Epithelial cell of proximal tubule (primary cell): ENCODE measurements at places on chromosomes 1 and 21.

GRCh38 chr1:230975636-230976035 is 3.0 kb downstream of the TTC13 start:
- no peak for DNase-seq

DNA sequence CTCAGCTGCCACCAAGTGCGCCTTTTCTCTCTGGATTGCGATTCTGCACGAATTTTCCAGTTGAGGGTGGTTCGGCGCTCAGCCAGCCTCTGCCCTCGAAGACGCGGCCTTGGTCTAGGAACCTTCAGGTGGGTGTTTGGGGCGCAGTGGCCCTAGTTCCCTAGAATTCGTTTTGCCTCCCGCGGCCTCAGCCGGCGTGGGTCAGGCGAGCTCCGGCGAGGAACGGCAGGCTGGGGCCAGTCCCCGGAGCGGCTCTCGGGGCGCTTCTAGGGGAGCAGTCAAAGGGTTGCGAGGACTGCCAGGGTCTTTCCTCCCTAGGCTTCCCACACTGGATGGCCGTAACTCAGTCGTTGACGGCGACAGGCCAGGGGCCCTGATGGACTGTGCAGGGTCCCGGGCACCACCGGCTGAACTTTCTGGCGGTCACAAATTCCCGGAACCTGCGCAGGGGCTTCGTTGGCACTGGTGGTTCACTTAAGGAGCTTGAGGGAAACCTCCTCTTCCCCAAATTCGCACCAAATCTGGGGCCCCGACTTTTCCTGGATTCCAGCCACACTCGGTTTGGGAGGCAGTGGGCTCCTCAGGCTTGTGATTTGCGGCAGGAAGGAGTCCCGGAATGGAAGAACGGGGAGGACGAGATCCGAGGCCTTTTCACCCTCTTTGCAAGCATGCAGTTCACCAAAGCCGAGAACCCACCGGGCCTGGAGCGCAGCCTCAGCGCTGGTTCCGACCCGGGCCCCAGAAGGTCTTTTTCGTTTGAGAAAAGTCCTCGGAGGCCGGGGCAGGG is 1.2 kb downstream of the DMBX1 start:
- DNase-seq = no peak

- DNase-seq = no peak
Observed at GRCh38 chr1:226135059-226135651, 51.4 kb downstream of the ACBD3 start.

GRCh38 chr1:243542739-243543415 is 287.0 kb downstream of the SDCCAG8 start:
- no peak for DNase-seq

- DNase-seq = no peak
Observed at GRCh38 chr1:14112613-14113012, 412.6 kb downstream of the PRDM2 start.

DNA sequence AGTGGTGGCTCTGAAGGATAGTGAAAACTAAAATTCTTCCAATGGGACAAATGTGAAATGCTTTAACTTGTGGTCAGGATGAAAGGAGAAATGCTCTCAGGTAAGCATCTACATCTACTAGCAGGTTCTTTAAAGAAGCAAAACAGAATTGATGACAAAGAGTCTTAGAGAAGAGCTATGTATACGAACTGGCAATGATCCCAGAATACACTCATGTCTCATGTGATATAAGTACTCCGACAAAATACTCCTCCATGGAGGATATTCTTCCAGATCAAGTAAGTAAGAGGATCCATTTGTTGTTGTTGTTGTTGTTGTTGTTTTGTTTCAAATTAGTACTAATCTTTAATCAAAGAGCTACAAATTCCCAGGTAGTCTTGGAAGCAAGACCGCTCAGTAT is 174.0 kb upstream of the ATP1B1 start:
- DNase-seq = no peak

GRCh38 chr1:153030895-153031294 is at the start of gene SPRR1B:
Gene SPRR1B, plus strand, starts transcription at chr1:153031203. Its CDS starts 1,143 bp downstream, at chr1:153032346.
- DNase-seq = no peak
